EL (cell line): ENCODE measurements at places on chromosomes 12 and 14.

GRCh38 chr14:101775826-101776225 lies 14.3 kb downstream of the PPP2R5C start:
- DNase-seq = no peak

GRCh38 chr14:101118233-101118632 lies 214.7 kb upstream of the RTL1 start:
- DNase-seq = no peak

- DNase-seq = peak; percentile 8
Observed at GRCh38 chr14:89040080-89040459, 215.6 kb downstream of the TTC8 start.

- DNase-seq = no peak
Observed at GRCh38 chr12:50195832-50196231, 28.7 kb upstream of the CERS5 start.
